ENCODE measurements at places on chromosomes 5 and 9.

DNA sequence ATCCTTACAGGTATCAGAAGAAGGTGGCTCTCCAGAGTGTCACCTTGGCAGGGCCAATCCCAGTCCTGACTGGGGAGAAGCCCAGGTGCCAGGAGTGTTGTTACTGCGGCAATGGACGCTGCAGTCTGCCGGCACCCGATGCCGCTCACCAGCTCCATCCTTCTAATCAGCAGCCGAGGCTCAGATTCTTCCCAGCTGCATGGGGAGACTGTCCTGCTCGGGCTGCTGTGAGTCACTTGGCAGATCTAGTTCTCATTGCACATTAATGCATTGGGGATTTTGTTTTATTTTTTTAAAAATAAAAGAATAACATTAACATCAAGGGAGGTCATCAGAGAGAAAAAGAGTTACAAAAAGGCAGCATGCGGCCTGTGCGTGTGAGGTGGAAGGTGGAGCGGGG lies 115.8 kb downstream of the MTX3 start:
- no peak for DNase-seq

DNA sequence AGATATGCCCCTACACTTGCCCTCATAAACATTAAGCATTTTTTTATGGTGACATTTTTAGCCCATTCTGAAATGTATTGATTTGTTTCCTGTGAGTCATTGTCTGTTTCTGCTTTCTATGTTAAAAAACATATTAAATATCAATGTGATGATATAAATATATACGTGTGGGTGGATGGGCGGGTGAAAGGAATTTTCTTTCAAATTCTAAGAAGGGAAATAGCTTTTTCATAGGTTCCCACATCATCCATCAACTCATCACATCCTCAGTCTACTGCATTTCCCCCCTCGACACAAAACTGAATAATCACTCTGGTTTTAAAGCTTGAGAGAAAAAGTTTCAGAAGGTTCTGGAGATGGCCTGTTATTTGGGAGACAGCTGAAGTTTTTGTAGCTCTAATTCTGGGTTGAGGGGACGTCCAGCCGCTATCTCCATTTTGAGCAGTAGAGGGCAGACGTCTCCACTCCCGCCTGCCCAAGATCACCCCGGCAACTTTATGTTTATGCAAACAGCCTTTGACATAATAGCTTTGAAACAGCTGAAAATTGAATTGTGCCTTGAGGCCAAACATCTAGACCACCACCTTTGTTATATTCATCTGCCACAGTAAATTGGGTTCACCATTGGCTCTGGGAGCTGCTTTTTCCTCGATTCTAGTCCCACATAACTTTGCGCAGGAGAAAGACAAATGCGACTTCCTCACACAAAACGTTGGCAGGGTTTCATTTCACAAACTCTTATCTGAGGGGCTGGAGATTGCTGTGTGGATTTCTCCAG lies 216.2 kb upstream of the CLINT1 start:
- no peak for DNase-seq

- DNase-seq: no peak
Measured at GRCh38 chr9:6680797-6681146, 35.2 kb upstream of the GLDC start.

- no peak for DNase-seq
Measured at GRCh38 chr9:100063185-100063584, 35.6 kb downstream of the ERP44 start.

GRCh38 chr5:39521098-39521860 lies 96.5 kb upstream of the DAB2 start:
- no peak for DNase-seq

DNA sequence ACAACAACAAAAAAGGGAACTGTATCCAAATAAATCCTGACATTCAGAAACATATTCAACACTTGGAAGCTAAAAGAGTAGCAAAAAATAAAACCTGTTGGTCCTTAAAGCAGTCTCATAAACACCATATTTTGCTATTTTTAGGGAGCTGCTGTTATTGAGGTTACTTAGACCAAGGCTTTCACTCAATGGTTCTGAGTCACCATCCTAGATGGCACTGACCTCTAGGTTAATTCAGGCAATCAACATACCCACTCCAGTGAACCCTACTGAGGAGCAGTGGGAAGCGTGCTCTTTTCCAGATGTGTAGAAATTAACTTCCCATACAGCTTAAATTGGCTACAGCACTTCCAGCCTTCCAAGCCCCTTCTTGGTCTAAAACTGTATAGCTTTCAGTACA lies 5.2 kb downstream of the GNAQ start:
- no peak for DNase-seq

DNA sequence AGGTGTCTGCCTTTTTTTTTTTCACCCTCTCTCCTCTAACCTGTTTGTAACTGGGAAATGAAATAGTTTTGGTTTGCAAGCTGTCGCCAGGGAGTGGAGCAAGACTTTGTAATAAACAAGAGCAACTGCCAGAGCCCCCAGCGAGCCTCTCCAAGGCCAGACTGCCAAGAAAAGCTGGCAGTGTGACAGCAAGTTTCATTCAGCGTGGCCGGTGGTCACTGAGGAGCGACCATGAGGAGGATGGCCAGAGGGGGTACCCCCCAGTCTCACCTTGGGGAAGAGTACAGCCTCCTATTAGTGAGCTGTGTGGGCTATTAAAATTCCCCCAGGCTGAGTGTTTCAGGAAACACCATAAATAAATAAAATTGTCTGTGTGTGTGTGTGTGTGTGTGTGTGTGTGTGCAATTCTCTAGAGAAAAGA lies 49.9 kb downstream of the ZFAND5 start:
- DNase-seq: no peak

- no peak for DNase-seq
Measured at GRCh38 chr9:113012492-113012891, 500 bp upstream of the ZNF883 start.

DNA sequence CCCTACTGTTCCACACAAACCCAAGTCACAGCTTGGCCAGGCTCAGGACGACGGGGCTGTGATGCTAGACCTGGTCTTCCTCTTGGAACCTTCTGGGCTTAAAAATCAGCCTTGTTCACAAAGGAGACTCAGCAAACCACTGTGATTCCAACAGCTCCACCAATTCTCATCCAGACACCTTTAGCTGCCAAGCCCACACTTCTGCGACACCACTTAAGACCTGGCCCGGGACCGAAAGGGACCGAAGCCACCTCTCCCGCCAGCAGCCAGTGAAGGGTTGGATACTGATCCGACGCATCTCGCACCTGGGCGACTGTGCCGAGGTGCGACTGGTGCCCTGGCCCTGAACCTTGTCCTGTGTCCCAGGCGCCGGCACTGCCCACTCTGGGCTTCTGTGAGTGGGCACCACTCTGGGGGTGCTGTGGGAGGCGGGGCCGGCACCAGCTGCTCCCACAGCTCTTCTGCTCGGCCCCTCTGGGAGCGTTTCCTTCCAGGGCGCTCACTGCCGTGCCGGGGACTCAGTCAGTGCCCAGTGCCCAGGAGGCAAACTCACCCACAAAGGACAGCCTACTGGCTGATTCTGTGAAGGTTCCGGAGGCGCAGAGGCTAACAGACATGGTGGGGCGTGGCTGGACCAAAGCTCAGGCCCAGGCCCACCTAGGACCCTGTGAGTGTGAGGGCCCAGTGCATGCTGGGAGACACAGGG lies 50.9 kb downstream of the EXD3 start:
- DNase-seq: no peak

GRCh38 chr5:108560581-108560980 lies 178.7 kb upstream of the FBXL17 start:
- no peak for DNase-seq

GRCh38 chr9:97660340-97660739 lies 26.7 kb downstream of the NCBP1 start:
- no peak for DNase-seq
